HepG2 (cell line): ENCODE measurements at places on chromosomes 12 and 14. TPM values are rescaled to one million over a fixed set of nuclear protein-coding genes. Genes with fewer than 3 reads are reported as not detected.

GRCh38 chr14:105853907-105854599 lies 327.7 kb downstream of the TMEM121 start:
- DNase-seq = no peak
- H3K36me3 ChIP-seq = no peaks in the 10 kb centered on the region
- H3K4me1 ChIP-seq = no peaks in the 10 kb centered on the region
- no peak overlapping the region for H3K4me3 ChIP-seq

- no peaks in the 10 kb centered on the region for H3K27me3 ChIP-seq
- H3K4me3 ChIP-seq = no peak overlapping the region
- H3K4me1 ChIP-seq = no peaks in the 10 kb centered on the region
Observed at GRCh38 chr12:84660139-84660538, 252.5 kb downstream of the SLC6A15 start.

GRCh38 chr14:102138961-102139285 lies 774 bp upstream of the WDR20 start:
- H3K4me1 ChIP-seq = peaks cover 15% of the 10 kb centered on the region
- no peaks in the 10 kb centered on the region; the same call in 2 of the 3 replicates for H3K27me3 ChIP-seq
- H3K27ac ChIP-seq = peak overlapping the region; percentile 51
- H3K36me3 ChIP-seq = no peaks in the 10 kb centered on the region
- peak overlapping the region; percentile 92 for H3K4me3 ChIP-seq

DNA sequence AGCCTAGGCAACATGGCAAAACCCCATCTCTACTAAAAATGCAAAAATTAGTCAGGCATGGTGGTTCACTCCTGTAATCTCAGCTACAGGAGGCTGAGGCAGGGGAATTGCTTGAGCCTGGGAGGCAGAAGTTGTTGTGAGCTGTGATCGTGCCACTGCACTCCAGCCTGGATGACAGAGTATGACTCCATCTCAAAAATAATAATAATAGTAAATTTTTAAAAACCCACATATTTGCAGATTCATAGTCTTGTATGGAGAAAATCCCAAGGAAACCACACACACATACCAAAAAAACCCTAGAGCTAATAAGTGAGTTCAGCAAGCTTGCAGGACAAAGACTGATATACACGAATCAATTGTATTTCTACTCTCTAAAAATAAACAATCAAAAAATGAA lies 19.0 kb upstream of the MTHFD1 start:
- H3K4me1 ChIP-seq = peaks cover 9% of the 10 kb centered on the region
- no peak overlapping the region for H3K27ac ChIP-seq
- H3K27me3 ChIP-seq = no peaks in the 10 kb centered on the region

DNA sequence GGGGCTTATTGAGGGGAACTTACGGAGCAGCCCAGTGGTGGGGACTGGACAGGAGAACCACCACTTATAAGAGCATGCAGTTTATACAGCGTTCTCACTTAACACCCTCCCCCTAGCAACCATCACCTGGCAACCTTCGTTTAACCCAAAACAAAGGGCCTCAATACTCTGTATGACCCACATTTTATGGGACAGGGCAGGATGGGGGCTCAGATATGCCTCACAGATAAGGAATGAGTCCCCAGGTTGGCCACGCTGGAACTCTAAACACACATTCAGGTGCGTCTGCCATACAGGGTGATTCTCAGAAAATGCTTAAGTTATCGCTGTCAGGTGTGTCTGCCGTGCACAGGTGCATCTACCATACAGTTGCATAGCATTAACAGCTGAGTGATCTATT lies 99.2 kb downstream of the GCH1 start:
- H3K4me1 ChIP-seq = peaks cover 46% of the 10 kb centered on the region
- no peaks in the 10 kb centered on the region for H3K36me3 ChIP-seq

- H3K4me3 ChIP-seq = peak overlapping the region; percentile 75
- DNase-seq = no peak
- peaks cover 29% of the 10 kb centered on the region for H3K4me1 ChIP-seq
- H3K36me3 ChIP-seq = no peaks in the 10 kb centered on the region
Observed at GRCh38 chr12:49622501-49623141, 740 bp upstream of the PRPF40B start.

DNA sequence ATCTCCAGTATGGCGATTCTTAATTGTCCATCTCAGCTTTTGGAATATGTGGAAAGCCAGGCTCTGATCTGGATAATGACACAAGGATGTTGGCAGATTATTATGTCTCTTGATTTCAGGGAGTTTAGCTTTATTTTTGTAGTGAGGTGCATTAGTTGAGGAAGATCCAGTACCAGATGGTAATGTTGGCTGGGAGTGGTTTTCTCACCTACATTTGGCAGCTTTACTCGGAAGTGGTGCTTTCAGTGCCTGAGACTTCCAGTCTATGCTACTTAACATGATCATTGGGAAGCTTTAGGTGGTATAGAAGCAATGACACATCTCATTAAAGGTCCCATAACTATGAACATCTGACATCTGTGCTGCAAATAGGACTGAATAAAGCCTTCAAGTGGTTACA lies 7.5 kb downstream of the SLC15A5 start:
- no peaks in the 10 kb centered on the region for H3K36me3 ChIP-seq
- no peak overlapping the region for H3K4me3 ChIP-seq
- H3K27me3 ChIP-seq = no peaks in the 10 kb centered on the region
- DNase-seq = no peak
- H3K27ac ChIP-seq = no peak overlapping the region

GRCh38 chr12:65828711-65829339 lies 4.5 kb downstream of the HMGA2 start:
- peak overlapping the region; percentile 76; the same call in 1 of the 2 replicates for H3K4me3 ChIP-seq
- peaks cover 13% of the 10 kb centered on the region; the same call in 2 of the 3 replicates for H3K36me3 ChIP-seq
- peaks cover 59% of the 10 kb centered on the region for H3K4me1 ChIP-seq
- H3K27me3 ChIP-seq = no peaks in the 10 kb centered on the region; the same call in 2 of the 3 replicates
- no peak for DNase-seq

DNA sequence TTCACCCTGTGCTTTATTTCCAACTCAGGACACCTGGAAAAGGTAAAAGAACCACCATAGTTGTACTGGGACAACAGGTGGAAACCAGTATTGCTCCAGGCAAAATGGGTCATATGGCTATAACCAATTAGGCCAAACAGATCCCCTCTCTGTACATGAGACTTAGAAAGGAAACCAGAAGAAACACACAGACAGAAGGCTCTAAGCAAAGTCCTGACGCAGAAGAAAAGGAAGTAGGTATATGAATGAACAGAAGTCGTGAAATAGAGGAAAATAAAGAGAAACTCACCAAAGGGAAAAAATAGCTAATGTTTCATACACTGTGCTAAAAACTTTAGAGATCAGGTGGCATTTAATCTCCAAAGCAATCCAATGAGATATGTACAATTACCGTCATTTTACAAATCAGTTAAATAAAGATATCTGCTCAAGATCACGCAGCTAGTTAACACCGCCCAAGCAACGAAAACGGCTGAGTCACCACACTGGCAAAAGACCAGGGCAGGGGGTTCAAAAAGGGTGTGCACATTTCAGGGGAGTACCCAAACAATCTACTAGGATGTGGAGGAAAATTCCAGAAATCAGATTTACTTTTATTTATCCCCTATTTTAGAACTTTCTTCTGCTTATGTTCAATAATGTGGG lies 82.3 kb downstream of the ITPR2 start:
- H3K36me3 ChIP-seq = peaks cover 15% of the 10 kb centered on the region; the same call in 2 of the 3 replicates
- H3K4me3 ChIP-seq = no peak overlapping the region
- peaks cover 95% of the 10 kb centered on the region for H3K4me1 ChIP-seq
- no peak for DNase-seq

- no peak for DNase-seq
- H3K36me3 ChIP-seq = no peaks in the 10 kb centered on the region
- no peaks in the 10 kb centered on the region; the same call in 2 of the 3 replicates for H3K27me3 ChIP-seq
Observed at GRCh38 chr12:110932046-110932445, 11.7 kb upstream of the MYL2 start.

- no peak for DNase-seq
- H3K4me1 ChIP-seq = no peaks in the 10 kb centered on the region
- no peaks in the 10 kb centered on the region for H3K36me3 ChIP-seq
- H3K27ac ChIP-seq = no peak overlapping the region
- H3K27me3 ChIP-seq = no peaks in the 10 kb centered on the region
Observed at GRCh38 chr14:84465880-84466279, 1064.1 kb upstream of the FLRT2 start.

GRCh38 chr14:20429801-20430669 lies 5.9 kb downstream of the KLHL33 start:
- peaks cover 52% of the 10 kb centered on the region for H3K4me1 ChIP-seq
- DNase-seq = peak; percentile 30
- no peak overlapping the region for H3K4me3 ChIP-seq
- H3K27ac ChIP-seq = no peak overlapping the region
- no peaks in the 10 kb centered on the region for H3K36me3 ChIP-seq
- no peaks in the 10 kb centered on the region; the same call in 1 of the 2 replicates for H3K27me3 ChIP-seq

DNA sequence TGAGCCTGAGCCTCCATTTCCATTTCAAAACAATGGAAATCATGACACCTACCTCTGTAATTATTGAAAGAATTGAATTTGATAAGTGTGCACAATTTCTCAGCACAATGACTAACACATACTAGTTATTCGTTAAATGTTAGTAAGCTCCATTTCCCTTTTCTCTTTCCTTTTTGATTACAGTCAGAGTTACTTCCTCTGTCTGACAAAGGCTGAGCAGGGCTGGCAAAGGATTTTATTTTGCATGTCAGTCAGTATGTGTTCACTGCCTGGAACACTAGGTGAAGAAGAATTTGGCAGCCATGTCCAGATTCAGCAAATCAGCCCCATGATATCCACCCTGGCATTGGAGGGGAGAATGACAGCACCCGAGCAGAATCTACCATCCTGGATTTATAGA lies 12.2 kb upstream of the RHOJ start:
- DNase-seq = no peak
- no peaks in the 10 kb centered on the region for H3K4me1 ChIP-seq
- H3K4me3 ChIP-seq = no peak overlapping the region

- H3K4me1 ChIP-seq = peaks cover 24% of the 10 kb centered on the region
- no peak overlapping the region for H3K27ac ChIP-seq
- no peaks in the 10 kb centered on the region for H3K27me3 ChIP-seq
- no peak overlapping the region for H3K4me3 ChIP-seq
Observed at GRCh38 chr12:76073561-76073960, 10.9 kb downstream of the NAP1L1 start.

DNA sequence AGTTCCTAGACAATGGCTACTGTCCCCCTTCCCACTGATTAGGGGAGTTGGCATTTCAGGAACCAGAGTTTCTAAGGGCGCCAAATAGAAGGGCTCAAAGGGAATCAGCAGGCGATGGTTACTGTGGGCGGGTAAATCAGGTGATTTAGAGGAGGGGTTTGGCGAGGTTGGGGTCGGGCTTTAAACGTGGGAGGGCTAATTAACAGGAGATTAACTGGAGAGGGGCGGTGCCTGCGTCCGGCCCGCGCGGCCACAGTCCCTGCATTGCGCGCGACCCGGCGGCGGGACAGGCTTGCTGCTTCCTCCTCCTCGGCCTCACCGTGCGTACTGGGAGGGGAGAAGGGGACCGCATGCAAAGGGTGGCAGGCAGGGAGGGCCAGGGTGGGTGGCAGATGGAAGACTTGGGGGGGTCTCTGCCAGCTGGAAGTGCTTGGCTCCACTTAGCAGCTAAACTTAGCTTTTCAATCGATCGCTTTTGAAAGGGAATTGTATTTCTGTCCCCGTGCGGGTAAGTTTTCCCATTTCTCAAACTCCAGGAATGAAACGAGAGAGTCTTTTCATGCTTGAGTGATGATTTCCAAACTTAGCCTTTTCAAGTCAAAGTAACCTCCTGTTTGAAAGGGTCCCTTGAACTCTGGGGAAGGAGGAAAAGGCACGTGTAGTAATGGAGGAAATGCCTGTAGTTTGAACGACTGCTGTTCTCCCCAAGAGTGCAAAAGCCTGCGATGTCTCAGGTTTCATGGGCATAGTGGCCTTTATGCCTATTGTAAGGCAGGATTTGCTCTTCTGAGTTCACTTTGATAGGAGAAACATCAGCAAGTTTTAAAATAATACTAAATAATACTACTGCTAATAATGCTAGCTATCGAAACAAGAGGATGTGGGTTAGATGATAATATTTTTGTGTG lies at the start of gene MGST1:
Gene MGST1, plus strand, starts transcription at position 255 of the 908 bp plus-strand sequence. CDS start 6,608 bp downstream, outside the sequence.
- no peaks in the 10 kb centered on the region for H3K36me3 ChIP-seq
- DNase-seq = peak; percentile 77
- peak within 1 kb of the TSS; percentile 87 for H3K27ac ChIP-seq
- H3K4me1 ChIP-seq = peaks cover 67% of the 10 kb centered on the region

The ADAMTS20 gene
- not detected in 2 replicates for total RNA-seq

The TMEM30B gene
- not detected in 2 replicates for total RNA-seq

The FLRT2 gene
- not detected in 2 replicates for total RNA-seq

The KRT1 gene
- total RNA-seq = not detected in 2 replicates

The DBX2 gene
- not detected in 2 replicates for total RNA-seq
